GM19239 (cell line): ENCODE measurements at places on chromosomes 5 and 9.

DNA sequence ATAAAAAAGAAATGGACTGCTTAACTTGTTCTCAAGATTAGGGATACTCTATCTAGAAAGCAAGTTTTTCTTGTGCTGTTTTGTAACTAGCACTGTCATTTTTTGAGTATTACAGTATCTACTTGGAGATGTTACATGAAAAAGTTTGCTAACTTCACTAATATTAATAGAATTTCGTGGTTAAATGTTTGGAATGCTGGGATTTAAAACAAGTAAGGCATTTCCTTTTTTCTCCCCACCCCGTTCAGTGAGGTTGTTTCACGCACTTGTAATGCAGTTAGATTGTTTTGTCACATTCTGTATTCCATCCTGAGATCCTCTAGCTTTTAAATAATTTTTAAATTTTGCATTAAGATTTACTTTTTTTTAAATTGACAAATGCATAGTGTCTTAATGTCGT, 20.0 kb upstream of the TEK start:
- DNase-seq, result no peak

DNA sequence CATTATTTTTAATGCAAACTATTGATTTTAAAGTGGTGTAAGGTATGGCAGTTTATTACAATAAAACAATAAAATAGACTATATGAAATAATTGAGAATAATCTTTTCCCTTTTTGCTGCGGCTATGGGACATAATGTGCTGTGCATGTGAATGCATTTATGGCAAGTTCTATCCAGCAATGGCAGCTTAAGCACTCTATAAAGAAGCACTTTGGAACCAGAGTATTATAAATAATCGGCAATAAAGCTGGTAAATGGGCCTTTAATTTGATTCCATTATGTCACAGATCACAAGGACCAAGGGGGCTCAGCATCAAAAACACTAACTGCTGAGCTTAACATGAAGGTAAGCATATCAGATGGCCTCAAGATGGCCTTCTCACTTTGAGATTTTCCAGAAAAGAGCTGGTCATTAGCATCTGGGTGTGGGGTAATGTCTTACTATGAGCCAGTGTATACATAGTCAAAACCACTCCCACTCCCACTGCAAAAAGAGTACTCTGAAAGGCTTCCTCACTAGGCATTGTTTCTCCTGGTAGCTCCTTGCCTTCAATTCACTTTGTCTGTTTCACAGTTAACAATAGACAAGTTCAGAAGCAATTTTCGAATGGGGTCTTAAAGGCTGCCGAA, 97.1 kb upstream of the ASTN2 start:
- DNase-seq, result no peak

- DNase-seq, result no peak
Observed at GRCh38 chr5:146410272-146410671, 36.9 kb upstream of the TCERG1 start.

- DNase-seq, result no peak
Observed at GRCh38 chr5:43304525-43304924, 8.7 kb downstream of the HMGCS1 start.

DNA sequence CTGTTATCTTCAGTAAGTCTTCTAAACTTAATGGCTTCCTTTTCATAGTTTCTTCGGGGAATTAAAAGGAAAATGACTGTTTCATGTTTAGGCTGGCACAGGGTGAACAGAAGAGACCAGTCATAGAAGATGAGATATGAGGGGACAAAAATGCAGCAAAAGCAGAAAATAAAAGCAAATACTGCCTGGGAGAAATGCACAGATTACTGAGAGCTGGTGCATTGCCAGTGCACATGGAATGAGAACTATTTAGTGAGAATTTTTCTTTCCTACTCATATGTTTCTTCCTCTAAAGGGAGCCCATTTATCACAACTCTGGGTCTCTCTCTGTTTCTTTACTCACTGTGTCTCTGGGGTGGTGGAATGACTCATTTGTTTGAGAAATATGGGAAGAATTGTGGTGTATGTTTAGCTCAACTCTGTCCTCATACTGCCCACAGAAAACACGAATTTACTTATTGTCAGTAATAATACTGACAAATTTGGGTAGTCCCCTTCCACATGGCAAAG, 25.9 kb upstream of the ANKRD55 start:
- DNase-seq, result no peak

DNA sequence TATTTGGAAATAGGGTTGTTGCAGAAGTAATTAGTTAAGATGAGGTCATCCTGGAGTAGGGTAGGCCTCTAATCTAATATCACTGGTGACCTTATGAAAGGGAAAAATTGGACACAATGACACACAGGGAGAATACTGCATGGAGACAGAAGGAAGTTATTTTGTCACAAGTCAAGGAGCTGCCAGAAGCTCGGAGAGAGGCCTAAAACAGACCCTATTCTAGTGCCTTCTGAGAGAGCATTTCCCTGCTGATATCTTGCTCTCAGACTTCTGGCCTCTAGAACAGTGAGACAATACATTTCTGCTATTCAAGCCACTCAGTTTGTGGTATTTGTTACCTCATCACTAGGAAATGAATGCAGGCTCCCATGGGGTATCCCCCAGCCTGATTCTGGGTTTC, 332.9 kb downstream of the CSNK1G3 start:
- DNase-seq, result no peak

- no peak for DNase-seq
Observed at GRCh38 chr5:35230038-35230611, at the start of gene PRLR. Gene PRLR (minus strand): TSS chr5:35230487. CDS start chr5:35089620, 140,867 bp downstream.

DNA sequence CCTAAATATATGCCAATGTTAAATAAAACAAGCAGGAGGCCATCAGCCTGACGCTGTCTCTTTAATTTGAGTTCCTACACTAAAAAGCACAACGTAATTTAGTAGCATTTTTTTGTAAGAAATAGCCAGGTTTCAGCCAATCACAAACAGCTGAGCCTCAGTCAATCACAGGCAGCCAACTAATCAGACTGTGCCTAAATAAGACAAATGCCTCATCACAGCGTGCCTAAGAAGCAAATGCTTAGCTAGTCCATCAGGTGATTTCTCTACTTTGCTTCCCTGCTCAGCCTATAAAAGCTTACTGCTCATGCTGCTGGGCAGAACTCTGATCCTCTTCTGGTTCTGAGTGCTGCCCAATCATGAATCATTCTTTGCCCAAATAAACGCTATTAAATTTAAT, 38.3 kb upstream of the RORB start:
- no peak for DNase-seq

GRCh38 chr5:127838661-127839060, 135.5 kb downstream of the CCDC192 start:
- DNase-seq, result no peak

- no peak for DNase-seq
Observed at GRCh38 chr9:101738566-101739183, at the start of gene GRIN3A. Gene GRIN3A (minus strand): TSS chr9:101738647. CDS start chr9:101737979, 668 bp downstream.

DNA sequence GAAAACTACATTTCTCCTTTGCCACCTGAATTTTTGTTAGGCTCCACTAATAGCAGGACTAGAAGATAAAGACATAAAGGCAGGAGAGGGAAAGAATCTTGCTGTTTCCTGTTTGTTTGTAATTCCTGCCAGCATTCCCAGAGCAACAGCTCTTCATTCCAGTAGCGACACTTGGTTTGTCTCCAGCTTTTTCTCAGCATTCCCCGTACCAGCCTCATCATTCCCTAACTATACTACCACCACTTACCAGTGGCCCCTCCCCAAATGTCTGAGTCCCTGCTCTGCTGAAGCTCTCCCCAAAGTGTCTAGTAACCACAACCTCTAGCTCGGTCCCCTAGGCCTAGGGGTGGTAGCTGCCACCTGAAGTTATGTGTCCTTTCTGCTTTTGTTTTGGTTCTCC, 18.6 kb downstream of the CETN3 start:
- no peak for DNase-seq

DNA sequence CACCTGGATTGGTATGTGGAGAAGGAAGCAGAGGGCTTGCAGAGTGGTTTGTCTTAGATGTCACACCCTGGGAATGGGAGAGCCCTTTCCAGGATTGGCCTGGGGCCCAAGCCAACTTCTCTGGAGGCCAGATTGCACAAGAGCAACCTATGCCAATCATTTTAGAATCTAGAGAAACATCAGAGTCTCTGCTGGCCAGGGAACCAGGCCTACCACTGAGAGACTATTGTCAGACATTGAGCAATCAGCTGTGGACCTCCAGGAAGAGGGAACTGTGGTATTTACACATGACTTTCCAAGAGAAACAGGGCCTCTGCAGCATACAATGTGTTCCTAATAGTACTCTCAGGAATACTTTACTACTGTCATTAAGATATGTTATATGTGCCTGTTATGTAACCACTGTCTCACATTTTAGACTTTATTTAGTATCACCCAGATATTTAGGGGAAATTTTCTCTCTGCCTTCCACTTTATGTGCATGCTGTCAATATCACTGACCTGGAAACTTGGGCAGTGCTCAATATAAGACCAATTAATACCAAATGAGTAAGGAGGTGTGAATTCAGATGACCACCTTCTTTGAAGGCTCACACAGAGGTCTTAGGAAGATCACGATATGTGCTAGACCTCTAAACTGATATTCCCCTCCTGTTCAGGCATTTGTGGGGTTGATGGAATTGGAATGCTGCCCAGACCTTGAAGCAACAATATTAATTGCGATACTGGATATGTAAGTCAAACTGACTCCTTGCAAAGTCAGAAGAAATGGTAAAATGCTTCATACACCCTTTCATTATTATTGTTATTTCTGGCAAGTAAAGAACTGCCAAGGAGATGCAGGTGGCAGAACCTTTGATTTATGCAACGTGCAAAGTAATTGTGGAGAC, 20.5 kb upstream of the CCL28 start:
- no peak for DNase-seq

DNA sequence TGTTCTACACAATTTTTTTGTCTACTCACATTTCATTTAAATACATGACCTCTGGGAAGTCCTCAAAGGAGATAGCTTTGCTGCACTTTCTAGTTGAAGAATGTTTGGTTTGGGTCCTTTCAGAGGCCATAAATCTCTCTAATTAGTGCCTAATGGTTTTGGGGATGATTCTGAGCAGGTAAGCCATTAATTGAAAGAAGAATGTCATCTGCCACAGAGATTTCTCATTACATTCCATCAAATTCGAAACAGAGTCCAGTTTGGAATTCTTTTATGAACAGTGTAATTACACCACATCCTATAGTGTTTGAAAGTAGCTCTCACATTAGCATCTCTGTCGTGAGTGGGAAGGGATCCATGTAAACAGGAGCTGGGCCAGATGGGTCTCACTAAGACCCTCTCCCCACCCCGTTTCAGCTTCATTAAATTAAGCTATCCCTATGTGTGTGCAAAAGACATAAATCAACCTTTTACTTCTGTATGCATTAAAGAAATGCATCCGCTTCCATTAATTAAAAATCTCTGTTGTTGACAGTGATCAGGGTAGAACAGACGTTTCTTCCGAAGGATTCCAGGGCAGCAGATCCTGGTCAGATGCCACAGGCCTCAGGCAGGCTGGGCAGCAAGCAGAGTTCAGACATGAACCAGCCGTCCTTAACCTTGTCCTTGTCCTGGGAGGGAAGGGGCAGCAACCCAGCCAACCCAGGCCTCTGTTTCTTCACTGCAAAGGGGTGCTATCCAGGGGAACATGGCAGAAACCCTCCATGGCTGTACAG, 99.8 kb upstream of the MAP1B start:
- DNase-seq, result no peak

DNA sequence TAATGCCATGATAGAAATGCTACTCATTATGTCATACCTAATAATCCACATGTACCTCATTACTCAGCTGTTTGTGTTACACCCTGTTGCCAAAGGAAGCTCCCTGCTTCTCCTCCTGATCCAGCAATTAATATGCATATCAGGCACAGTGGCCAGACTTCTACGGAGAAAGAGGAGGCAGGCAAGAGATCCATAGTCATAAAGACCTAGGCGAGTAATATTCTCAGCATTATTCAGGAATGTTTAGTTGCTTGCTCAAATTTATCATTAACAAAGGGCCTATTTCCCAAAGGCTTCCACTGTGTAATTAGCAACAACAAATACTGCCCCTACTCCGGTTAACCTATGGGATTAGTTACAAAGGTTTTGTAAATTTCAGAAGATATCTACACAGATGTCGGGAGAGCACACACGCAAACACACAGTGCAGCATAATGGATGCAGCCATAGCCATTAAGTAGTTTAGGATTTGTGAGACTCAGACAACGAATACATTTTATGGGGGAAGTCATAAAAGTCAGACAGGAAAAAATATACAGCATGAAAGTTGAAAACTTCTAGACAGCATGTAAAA, 192.6 kb downstream of the EFNA5 start:
- no peak for DNase-seq

DNA sequence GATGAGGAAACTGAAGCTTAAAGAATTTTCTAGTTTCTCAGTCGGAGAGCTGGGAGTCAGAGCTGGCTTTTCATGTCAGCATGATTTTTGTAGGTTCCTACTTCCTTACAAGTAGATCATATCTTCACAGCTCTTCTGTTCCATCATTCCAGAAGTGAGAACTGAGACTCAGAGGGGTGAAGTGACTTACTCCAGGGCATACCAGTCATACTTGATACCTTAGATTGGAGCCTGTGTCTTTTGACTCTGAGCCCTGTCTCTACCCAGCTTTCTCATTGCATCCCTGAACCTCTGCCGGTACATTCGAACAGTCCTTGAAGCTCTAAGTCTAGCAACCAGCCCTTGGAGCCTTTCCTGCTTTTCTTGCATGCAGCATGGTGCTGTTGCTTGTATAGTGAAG, 53.3 kb downstream of the MCCC2 start:
- no peak for DNase-seq

GRCh38 chr9:111154081-111154562, 115.9 kb upstream of the LPAR1 start:
- no peak for DNase-seq

GRCh38 chr5:159343295-159344094, 13.2 kb upstream of the IL12B start:
- no peak for DNase-seq

DNA sequence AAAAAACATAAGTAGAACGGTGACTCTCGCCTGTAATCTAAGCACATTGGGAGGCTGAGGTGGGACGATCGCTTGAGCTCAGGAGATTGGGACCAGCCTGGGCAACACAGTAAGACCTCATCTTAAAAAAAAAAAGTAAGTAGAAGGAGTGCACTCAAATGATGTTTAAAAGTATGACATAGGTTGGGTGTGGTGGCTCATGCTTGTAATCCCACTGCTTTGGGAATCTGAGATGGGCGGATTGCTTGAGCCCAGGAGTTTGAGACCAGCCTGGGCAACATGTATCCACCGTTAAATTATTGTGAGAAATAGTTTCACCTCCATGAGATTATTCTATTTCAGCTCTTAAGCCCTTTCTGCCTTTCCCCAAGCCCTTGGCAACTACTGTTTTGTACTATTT, 11.2 kb downstream of the DENND4C start:
- DNase-seq, result no peak

DNA sequence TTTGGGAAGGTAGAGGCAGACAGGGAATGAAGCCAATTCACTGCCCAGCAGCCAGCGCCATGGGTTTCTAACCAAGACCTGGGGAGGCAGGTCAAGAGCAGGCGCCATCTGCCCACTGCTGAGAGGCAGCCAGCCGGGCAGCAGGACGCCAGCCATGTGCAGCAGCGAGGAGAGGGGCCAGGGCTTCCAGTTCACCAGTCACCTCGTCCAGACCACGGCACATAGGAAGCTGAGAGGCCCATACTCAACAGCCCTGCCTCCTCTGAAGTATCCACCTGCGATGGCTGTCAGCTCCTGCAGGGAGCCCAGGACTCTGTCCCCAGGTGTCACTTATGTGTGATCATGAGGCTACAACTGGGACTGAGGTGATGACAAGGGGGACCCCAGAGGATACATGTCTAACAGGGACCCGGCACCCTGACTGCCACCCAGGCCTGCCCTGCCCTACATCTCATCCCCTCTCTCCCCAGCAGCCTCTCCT, 30.1 kb downstream of the IPPK start:
- DNase-seq, result no peak
